ENCODE measurements at places on chromosomes 3 and 15.

DNA sequence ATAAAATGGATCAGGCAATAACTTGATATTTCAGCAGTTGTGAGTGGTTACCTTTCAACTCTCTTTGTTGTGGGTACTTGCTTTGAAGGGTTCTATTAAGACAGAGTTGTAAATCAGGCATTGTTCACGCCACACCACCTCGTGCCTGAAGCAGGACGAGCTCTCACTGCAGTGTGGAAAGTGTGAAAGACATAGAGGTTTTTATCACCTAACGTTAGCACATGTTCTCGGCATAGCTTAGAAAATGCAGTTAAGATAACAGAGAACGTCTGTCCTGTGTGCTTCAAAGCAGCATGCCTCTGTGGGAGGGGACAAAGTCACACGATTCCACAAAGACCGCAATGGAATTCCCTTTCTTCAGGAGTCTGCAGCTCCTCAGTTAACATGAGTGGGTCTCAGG, 7.8 kb downstream of the ADAMTS17 start:
- no peak for DNase-seq

GRCh38 chr3:196721097-196721496, 8.9 kb downstream of the PIGX start:
- no peak for DNase-seq

- no peak for DNase-seq
These were observed 558.7 kb downstream of the MAGI1 start for GRCh38 chr3:65479990-65480389.

DNA sequence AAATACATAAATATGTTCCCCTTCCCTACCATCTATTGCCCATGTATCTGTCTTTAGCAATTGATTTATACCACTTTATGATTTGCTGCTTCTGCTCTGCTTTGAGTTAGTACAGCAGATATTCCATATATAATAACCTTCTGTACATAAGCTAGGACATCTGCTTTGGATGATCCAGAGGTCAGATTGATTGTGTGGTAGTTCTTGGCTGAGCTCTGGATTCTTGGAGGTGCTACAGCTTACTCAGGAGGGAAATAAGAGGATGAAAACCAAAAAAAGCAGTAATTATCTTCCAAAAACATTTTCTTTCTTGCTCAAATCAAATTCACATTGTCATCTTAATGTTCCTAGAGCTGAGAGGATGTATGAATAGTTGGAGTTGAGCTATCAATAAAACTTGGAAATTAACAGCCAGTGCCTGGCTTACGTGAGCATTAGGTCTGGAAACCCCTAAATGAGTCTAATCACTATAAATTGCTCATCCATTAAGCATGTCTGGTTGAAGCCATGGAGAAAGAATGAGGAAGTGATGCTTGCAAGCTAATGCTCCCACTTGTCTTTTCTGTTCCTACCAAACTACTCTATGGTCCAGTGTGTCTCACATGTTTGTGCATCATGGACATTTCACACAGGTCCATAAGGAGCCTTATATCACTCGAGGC, 36.3 kb upstream of the TMEM42 start:
- DNase-seq = no peak

DNA sequence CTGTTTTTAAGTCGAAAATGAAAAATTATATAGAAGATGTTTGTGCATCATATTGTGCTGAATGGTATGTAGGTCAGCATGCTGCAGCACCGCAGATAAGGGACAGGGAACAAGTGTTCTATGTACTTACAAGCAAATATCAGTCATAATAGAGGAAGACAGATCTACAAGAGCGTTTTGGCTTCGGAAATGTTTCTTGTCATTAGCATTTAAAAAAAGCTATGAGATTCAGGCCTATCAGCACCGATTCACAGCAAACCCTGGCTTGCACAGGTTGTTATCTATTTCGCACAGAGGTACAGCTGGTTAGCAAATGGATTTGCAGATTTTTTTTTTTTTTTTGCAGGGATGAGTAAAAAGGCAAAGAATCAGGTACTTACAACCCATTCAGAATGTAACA, 204.2 kb upstream of the TBC1D5 start:
- no peak for DNase-seq

GRCh38 chr15:40925495-40925862, 3.7 kb upstream of the DLL4 start:
- no peak for DNase-seq

- DNase-seq = no peak
These were observed 53.2 kb upstream of the FSTL1 start for GRCh38 chr3:120503727-120504616.

- DNase-seq = no peak
These were observed 8.6 kb downstream of the ISLR start for GRCh38 chr15:74182131-74182530.

- DNase-seq = no peak
These were observed 248.4 kb upstream of the CMC1 start for GRCh38 chr3:27993051-27993450.

DNA sequence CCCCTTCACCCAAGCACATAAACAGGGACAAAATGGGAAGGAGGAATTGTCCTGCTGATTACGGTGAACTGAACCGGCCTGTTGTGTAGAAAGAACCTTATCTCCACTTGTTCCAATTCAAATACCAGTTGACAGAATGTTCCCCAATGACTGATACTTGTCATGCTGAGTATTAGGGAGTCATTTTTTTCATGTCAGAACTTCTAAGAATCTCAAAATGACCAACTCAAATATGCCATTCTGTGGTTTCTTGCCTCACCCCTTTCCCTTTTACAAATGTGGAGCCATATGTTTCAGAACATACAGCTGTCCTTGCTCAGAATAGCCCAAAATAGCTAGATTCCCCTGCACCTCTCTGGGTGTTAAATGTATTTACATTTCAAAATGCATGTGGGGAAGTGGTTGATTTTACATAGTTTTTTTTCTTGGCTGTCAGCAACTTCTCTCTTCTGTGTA, 405.9 kb upstream of the TBL1XR1 start:
- DNase-seq = no peak

GRCh38 chr3:5504135-5504534, 316.6 kb downstream of the EDEM1 start:
- DNase-seq = no peak

Measured in left lung (tissue), 14 donors.